ENCODE measurements at places on chromosomes 13 and 19.

- DNase-seq, result no peak
These were observed 82.7 kb downstream of the DLEU7 start for GRCh38 chr13:50760751-50761150.

DNA sequence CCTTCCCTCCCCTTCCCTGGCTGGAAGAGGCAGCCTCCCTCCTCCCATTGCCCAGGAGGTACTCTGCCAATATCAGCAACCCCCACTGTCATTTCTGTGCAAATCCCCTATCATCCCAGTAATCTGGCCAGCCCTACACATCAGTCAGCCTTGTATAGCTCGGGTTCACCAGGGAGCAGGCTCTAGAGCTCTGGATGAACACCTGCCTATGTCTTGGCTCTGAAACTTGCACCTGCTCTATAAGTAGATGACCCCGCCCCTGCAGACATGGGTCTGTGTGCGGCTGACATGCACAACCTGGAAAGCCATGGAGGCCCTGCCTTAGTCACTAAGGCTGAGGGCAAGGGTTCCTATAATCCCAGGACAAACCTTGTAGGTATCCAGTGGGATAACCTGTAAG lies 1042.9 kb downstream of the UQCRFS1 start:
- peak; percentile 76 for DNase-seq

DNA sequence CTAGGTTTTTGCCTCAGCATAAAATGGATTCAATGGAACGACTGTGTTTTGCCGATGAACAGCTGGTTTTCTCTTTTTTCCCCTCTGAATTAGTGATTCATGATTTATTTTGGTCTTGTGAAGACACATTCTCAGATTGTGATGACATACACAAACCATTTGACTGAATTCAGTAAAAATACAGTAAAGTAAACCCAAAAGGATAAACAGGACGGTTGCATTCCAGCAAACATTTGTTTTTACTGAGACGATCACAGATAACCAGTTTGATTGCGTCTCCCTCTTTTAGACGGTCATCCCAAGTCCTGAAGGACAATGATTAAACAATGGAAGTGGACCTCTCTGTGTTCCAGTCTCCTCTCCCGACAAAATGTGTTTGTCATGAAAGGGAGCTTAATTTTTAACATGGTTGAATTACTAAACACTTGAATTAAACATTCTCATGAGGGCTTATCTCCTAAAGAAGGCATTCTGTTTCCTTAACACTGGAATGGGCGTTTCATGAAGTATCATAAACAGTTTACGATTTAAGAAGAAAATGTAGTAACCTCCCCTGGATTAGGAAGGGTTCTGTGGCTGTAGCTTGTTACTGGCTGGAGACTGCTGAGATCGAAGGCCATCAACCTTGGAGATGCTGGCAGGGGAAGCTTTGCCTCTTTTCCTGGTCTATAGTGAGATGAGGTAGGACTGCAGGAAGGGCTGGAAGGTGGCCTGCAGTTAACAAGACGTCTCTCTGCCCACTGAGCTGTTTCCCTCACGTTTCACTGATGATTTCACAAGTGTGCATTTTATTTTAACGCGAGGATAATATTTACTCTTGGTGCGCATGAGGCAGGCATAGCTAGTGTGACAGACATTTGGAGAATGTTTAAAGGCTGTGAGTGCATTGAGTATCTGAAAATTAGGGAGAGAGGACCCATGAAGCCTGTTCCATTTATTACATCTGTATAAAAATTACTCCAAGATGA lies 457.9 kb downstream of the FGF9 start:
- DNase-seq, result no peak

GRCh38 chr13:49220036-49220855 lies at the start of gene MLNR:
Gene MLNR, plus strand, starts transcription at chr13:49220338. Its CDS starts 0 bp downstream, at chr13:49220338.
- DNase-seq, result no peak

DNA sequence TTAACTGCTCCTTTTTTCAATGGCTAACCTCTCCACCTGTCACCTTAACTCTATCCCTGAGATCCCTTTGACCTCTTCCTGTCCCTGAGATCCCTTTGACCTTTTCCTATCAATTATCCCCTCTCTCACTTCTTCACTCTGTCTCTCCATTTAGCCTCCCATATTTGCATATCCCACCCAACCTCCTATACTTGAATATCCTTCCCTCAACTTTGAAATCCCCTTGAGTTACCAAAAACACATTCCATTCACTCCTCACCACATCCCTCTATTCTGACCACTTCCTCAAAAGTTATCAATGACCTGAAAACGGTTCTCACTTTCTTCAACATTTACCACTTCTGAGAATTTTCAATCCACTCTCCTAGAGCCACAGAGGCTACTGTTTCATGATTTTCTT lies 3.0 kb downstream of the MYCBP2 start:
- DNase-seq, result no peak

- no peak for DNase-seq
These were observed 532.7 kb upstream of the SPRY2 start for GRCh38 chr13:80873589-80873988.

DNA sequence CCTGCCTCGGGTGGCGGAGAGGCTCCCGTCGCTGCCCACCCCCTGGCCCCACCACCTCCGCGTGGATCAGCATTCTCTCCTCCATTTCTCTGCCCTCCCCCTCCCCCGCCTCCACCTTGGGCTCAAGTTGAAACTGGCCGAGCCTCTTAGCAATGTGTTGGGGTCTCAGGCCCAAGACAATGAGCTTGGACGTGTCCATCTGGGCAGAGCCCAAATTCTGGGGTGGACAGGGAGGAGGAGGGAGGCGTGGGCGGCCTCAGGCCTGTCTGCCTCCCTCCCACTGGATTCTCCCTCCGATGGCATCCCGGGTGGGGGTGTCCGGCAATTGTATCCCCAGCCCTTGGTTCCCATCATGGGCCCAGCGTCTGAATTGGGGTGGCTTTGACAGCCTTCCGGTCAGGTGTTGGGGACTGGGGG lies 1.2 kb downstream of the CELF5 start:
- no peak for DNase-seq

GRCh38 chr13:100100115-100100879 lies 11.4 kb downstream of the PCCA start:
- no peak for DNase-seq

DNA sequence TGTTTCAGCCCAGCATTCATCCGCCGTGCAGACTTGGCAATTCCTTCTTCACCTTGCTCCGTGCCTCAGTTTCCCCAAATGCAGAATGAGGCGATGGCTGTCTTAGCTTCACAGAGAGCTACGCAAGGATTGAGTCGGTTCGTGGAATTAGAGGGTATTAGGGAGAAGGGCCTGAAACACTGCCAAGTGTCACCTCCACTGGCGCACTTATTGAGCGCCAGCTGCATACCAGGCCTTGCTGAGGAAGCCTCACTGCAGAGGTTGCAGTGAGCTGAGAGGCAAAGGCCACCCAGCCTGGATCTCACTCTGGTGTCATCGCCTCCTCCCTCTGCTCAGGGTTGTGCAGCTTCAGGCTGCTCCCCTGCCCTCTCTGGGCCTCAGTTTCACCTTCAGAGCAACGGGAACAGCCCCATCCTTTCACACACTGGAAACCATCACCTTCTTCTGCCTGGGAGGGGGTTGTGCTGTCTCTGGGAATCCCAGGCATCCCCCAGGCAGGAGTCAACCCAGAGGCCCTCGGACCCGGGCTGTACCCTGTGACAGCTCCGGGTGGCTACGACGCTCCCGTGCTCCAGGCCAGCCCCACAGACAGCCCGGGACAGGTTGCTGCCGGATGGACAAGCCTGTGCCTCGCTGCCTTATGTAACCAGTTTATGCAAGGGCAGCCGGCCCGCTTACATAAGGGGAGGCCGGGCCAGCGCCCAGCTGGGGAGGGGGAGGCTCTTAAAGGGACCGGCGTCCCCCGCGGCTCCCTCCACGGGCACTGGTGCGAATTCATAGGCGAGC lies 31.9 kb downstream of the NFIC start:
- DNase-seq, result no peak

Measured in NCI-H1417 (cell line).